Naive thymus-derived CD8-positive, alpha-beta T cell (primary cell): ENCODE measurements at places on chromosomes 1 and 21.

- no peak overlapping the region for H3K27ac ChIP-seq
- H3K4me3 ChIP-seq = no peak overlapping the region
- DNase-seq = no peak
- H3K36me3 ChIP-seq = no peaks in the 10 kb centered on the region
- peaks cover 3% of the 10 kb centered on the region for H3K27me3 ChIP-seq
These were observed 185.5 kb upstream of the NFIA start for GRCh38 chr1:60896701-60897363.

- H3K4me3 ChIP-seq = no peak overlapping the region
- no peaks in the 10 kb centered on the region for H3K27me3 ChIP-seq
These were observed 23.9 kb upstream of the KNCN start for GRCh38 chr1:46575300-46575699.

- no peaks in the 10 kb centered on the region for H3K36me3 ChIP-seq
- peak; percentile 51 for DNase-seq
- H3K4me3 ChIP-seq = no peak overlapping the region
- no peak overlapping the region for H3K27ac ChIP-seq
- H3K4me1 ChIP-seq = no peaks in the 10 kb centered on the region
These were observed 45.9 kb downstream of the KIAA0040 start for GRCh38 chr1:175146529-175147213.

DNA sequence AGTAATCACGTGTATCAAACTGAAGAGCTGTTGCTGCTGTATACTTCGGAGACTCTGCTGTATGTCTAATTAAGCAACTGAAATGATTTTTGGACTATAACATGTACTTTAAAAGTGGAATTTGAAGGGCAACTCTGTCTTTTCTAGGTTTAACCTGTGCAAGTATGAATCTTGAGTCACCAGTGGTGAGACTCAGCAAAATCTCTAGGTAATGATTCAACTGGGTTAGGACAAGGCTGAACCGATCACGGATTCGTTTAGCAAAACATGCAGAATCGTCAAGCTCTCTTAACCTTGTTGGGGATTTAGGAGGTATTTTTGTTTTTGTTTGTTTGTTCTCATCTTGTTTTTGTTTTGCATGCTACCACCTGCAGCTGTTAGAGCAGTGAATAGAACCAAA, 149.6 kb downstream of the CYYR1 start:
- H3K27ac ChIP-seq = no peak overlapping the region
- no peaks in the 10 kb centered on the region for H3K36me3 ChIP-seq
- no peak for DNase-seq
- no peaks in the 10 kb centered on the region for H3K4me1 ChIP-seq

DNA sequence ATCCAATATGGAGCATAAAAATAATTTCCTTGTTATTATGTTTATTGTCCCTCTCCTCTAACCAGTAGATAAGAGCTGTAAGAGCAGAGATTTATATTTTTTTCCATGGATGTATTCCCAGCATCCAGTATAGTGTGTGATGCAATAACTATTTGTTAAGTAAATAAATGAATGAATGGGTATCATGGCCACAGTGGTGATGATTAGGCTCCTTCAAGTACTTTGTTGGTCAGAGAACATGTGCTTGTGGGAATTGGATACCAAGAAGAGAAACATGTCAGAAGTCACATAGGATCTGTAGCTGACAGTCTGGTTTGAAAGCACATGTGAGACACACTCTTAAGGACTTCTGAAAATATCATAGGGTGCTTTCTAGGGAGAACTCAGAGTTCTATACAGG, 588.5 kb downstream of the AGBL4 start:
- no peaks in the 10 kb centered on the region for H3K4me1 ChIP-seq
- H3K4me3 ChIP-seq = no peak overlapping the region
- H3K27ac ChIP-seq = no peak overlapping the region

GRCh38 chr1:29698033-29698432, 461.7 kb downstream of the PTPRU start:
- no peaks in the 10 kb centered on the region for H3K36me3 ChIP-seq
- DNase-seq = no peak

DNA sequence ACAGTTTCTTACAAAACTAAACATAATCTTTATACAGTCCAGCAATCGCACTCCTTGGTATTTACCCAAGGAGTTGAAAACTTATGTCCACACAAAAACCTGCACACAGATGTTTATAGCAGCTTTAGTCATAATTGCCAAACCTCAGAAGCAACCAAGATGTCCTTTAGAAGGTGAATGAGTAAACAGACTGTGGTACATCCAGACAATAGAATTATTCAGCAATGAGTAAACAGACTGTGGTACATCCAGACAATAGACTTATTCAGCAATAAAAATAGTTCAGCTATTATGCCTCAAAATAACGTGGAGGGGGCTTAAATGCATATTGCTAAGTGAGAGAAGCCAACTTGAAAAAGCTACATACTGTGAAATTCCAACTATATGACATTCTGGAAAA, 87.0 kb upstream of the GALNT2 start:
- H3K27me3 ChIP-seq = peaks cover 10% of the 10 kb centered on the region
- no peak overlapping the region for H3K27ac ChIP-seq
- no peaks in the 10 kb centered on the region for H3K4me1 ChIP-seq
- no peak for DNase-seq

DNA sequence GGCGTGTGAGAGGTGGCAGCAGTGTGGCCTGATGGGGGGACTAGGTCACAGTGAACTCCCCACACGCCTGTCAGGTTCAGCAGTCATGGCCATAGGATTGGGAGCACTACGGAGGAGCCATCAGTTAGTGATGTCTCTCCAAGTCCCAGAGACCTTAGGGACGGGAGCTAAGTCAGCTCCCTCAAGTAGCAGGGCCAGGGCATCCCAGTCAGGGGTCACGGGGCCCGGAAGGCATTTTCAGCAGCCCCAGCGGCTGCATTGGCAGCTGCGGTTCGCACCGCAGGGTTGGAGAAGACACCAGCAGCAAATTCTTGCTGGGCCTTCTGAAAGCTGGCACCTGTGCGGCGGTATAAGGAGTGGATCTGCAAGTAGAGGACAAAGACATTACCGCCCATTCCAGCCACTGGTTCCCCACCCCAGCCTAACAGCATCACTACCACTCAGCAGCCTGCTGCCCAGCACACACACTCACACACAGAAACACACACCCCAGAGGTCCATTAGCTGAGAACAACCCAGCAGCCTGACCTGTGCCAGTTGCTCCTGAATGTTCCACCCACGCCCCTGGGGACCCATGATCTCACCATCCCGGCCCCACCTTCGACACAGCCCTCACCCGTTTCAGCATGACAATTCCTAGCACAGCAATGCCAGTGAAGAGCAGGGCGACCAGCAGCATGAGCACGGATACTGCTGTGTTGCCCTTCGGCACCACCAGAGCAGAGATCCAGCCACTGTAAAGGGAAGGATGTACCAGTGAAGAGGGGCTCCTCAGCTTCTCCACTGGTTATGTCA, 972 bp upstream of the ENTREP3 start:
- no peaks in the 10 kb centered on the region for H3K36me3 ChIP-seq
- H3K4me1 ChIP-seq = peaks cover 23% of the 10 kb centered on the region
- H3K27me3 ChIP-seq = no peaks in the 10 kb centered on the region
- H3K27ac ChIP-seq = peak overlapping the region; percentile 45

GRCh38 chr1:98129491-98129890, 208.7 kb upstream of the DPYD start:
- no peak overlapping the region for H3K27ac ChIP-seq
- peaks cover 4% of the 10 kb centered on the region for H3K27me3 ChIP-seq
- DNase-seq = no peak
- no peak overlapping the region for H3K4me3 ChIP-seq
- H3K36me3 ChIP-seq = no peaks in the 10 kb centered on the region

- DNase-seq = no peak
- H3K4me3 ChIP-seq = no peak overlapping the region
- no peaks in the 10 kb centered on the region for H3K27me3 ChIP-seq
These were observed 267.7 kb upstream of the PROX1 start for GRCh38 chr1:213720032-213720431.

DNA sequence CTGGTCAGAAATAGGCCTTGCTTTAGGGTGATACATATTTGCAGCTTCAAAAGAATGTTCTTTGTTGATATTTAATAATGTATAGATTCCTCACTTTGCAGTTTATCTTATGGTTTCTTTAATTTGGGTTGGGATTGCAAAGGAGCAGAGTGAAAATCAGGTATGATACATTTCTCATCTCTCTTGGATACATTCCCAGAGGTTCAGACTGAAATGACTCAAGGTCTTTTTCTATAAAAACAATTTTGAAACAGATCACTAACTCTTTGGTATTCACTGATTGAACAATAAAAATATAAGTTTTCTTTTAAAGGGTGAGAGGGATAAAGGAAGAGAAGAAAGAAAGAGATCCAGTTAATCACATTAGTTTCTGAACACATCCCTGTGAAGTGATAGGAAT, 606.5 kb upstream of the CAMK1G start:
- H3K36me3 ChIP-seq = no peaks in the 10 kb centered on the region
- no peak for DNase-seq
- no peaks in the 10 kb centered on the region for H3K4me1 ChIP-seq
- H3K27me3 ChIP-seq = no peaks in the 10 kb centered on the region

- no peak for DNase-seq
- no peaks in the 10 kb centered on the region for H3K27me3 ChIP-seq
- no peak overlapping the region for H3K27ac ChIP-seq
- H3K4me3 ChIP-seq = no peak overlapping the region
These were observed 16.5 kb upstream of the MPZL1 start for GRCh38 chr1:167705250-167705649.

GRCh38 chr1:111449703-111450017, 396 bp downstream of the ATP5PB start:
- peak overlapping the region; percentile 99 for H3K27ac ChIP-seq
- H3K36me3 ChIP-seq = peaks cover 21% of the 10 kb centered on the region
- DNase-seq = no peak
- no peaks in the 10 kb centered on the region for H3K27me3 ChIP-seq
- H3K4me3 ChIP-seq = peak overlapping the region; percentile 99
- H3K4me1 ChIP-seq = peaks cover 38% of the 10 kb centered on the region

GRCh38 chr1:53573522-53573921, 114.3 kb downstream of the DMRTB1 start:
- H3K27ac ChIP-seq = no peak overlapping the region
- H3K36me3 ChIP-seq = no peaks in the 10 kb centered on the region
- H3K27me3 ChIP-seq = peaks cover 12% of the 10 kb centered on the region
- H3K4me1 ChIP-seq = peaks cover 8% of the 10 kb centered on the region
- DNase-seq = no peak

GRCh38 chr1:42927920-42928505, 30.7 kb downstream of the SLC2A1 start:
- peaks cover 51% of the 10 kb centered on the region for H3K36me3 ChIP-seq
- no peak overlapping the region for H3K4me3 ChIP-seq
- peaks cover 68% of the 10 kb centered on the region for H3K4me1 ChIP-seq
- no peaks in the 10 kb centered on the region for H3K27me3 ChIP-seq

DNA sequence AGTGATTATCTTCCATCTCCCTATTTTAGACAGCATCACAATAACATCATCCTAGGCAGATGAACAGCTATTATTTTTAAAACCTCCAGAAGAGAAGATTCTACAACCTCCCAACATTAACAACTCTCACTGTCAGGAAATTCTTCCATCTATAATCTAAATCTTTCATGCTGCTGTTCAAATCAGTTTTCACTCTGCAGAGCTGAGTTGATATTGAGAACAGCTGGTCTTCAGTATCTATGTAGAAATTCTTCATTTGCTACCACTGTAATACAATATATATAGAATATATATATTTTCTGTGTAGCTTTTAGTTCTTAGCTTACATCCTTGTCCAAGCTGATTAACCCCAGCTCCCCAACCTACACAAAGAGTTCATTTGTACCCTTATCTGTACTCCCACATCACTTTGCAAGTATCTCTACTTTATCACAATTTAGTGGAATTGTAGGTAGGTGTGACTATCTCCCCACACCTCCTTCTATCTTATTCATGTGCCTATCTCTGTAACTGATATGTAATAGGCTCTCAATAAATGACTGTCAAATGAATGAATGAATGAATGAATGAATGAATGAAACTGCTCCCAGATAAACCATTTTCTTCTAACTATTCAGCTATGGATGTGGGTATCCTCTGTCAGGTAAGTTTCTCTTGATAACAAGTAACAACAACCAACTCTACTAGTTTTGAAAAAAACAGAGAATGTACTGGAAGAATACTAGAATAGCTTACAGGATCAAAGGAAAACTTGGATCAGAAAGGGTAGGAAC, 37.4 kb upstream of the PKN2 start:
- DNase-seq = no peak
- no peak overlapping the region for H3K4me3 ChIP-seq
- no peak overlapping the region for H3K27ac ChIP-seq
- no peaks in the 10 kb centered on the region for H3K36me3 ChIP-seq

GRCh38 chr21:30880914-30881313, 466 bp downstream of the KRTAP11-1 start:
- no peaks in the 10 kb centered on the region for H3K4me1 ChIP-seq
- H3K36me3 ChIP-seq = no peaks in the 10 kb centered on the region
- DNase-seq = no peak
- no peak overlapping the region for H3K27ac ChIP-seq
- H3K4me3 ChIP-seq = no peak overlapping the region

DNA sequence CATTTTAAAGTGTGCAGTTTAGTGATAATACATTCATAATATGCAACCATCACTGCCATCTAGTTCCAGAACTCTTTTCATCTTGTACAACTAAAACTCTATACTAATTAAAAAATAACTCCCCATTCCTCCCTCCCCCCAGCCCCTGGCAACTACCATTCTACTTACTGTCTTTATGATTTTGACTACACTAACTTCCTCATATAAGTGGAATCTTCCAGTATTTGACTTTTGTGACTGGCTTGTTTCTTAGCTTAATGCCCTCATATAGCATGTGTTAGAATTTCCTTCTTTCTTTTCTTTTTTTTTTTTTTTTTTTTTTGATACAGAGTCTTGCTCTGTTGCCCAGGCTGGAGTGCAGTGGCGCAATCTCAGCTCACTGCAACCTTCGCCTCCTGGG, 1.4 kb upstream of the NVL start:
- H3K4me1 ChIP-seq = peaks cover 44% of the 10 kb centered on the region
- H3K4me3 ChIP-seq = peak overlapping the region; percentile 98
- no peak for DNase-seq
- no peaks in the 10 kb centered on the region for H3K27me3 ChIP-seq
- peaks cover 9% of the 10 kb centered on the region for H3K36me3 ChIP-seq

GRCh38 chr1:93519199-93519829, 71.4 kb downstream of the FNBP1L start:
- no peak overlapping the region for H3K27ac ChIP-seq
- no peaks in the 10 kb centered on the region for H3K27me3 ChIP-seq
- H3K4me1 ChIP-seq = no peaks in the 10 kb centered on the region

GRCh38 chr1:48222501-48223242, at the start of gene SLC5A9:
TSS of gene SLC5A9 (plus strand) at chr1:48222716. CDS start at chr1:48222737, 21 bp downstream.
- H3K36me3 ChIP-seq = no peaks in the 10 kb centered on the region
- H3K4me3 ChIP-seq = no peak within 1 kb of the TSS

GRCh38 chr1:236142253-236143103, at the start of gene GPR137B:
TSS of gene GPR137B (plus strand) at chr1:236142539. CDS start at chr1:236142623, 84 bp downstream.
- H3K4me3 ChIP-seq = peak within 1 kb of the TSS; percentile 98
- peak within 1 kb of the TSS; percentile 95 for H3K27ac ChIP-seq
- peaks cover 10% of the 10 kb centered on the region for H3K27me3 ChIP-seq
- peak; percentile 48 for DNase-seq

GRCh38 chr1:176682830-176683535, 220.0 kb downstream of the PAPPA2 start:
- no peak overlapping the region for H3K27ac ChIP-seq
- H3K36me3 ChIP-seq = no peaks in the 10 kb centered on the region
- no peaks in the 10 kb centered on the region for H3K4me1 ChIP-seq
